Hematopoietic multipotent progenitor cell treated with erythropoietin and hydrocortisone succinate and interleukin-3 and kit ligand, for 4 days (in vitro differentiated cells): ENCODE measurements at places on chromosomes 3 and 15.
A peak's percentile ranks its signal among the peaks of the same experiment; 100 is the strongest.

DNA sequence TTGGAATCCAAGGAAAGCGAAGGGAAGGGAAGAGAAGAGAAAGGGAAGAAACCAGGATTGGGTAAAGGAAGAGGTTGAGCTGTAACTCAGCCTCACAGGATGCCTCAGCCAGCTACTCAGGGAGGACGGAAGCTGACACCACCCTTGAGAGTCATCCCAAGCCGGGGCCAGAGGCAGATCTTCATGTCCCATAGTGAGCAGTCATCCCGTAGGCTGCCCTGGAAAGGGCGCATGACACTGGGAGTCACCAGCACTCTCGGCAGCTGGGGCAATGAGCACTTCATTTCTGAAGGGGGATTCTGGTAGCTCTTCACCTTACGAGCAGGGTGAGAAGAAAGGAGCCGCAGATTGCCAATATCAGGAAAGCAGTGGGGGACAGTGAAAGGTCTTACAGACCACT lies 60.1 kb upstream of the PCSK6 start:
- no peak for DNase-seq

GRCh38 chr3:43212914-43213611 lies 73.3 kb upstream of the SNRK start:
- no peak for DNase-seq

GRCh38 chr3:27861046-27862036 lies 139.2 kb upstream of the EOMES start:
- DNase-seq = no peak

DNA sequence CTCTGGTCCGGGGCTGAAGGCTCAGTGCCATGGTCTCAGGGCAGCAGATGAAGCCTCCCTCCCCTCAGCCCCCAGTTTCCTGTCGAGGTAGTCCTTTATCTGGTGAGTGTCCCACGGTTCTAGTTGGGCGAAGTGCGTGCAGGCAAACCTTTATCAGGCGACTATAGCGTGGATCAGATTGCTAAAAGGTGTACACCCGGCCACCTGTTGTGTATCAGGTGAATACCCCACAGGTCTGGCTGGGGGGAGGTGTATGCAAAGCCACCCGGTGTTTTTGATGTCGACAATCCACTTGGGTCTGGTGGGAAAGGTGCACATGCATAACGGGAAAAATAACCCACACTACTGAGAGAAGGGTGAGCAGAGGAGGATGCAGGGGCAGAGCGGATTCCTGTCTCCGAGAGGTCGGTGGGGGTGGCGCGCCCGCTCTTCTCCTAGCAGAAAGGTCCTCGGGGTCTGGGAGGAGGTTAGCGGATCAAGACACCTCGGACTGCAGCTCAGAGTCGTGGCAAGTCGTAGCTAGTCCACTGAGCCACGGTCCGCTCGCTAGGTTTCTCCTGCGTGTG lies 507 bp downstream of the SLC12A6 start:
- DNase-seq = peak; percentile 61

- DNase-seq = peak; percentile 47
These were observed 98.7 kb downstream of the CHST2 start for GRCh38 chr3:143218166-143218835.

DNA sequence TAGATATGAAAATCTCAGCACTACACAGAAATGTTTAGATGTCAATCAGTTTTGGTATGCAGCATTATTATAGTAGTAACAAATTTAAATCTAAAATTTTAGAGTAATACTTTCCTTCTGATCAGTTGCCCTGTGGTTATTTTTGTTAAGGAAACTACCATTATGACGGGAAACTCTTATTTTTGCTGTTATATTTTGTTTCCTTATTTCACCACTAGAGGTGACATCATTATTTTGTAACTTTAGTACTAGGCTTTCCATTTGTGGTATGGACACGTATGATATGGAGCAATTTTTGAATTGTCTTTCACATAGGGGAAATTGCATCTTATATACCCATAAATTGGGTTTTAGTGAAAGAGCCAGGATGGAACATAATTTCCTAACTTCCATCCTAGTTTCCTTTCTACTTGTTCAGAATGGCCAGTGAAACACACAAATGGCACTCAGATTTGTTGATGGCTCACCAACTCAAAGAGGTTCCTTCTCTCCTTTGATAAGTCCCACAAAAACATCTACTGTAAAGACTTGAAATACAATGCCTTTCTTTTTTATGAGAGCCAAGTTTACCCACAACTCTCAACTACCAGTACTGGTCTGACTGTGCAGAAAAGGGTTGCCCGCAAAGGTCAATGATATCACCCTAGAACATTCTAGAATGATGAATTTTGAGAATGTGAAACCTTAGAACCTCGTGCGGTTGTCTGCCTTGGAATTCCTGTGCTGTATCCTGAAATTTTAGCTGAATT lies 19.4 kb upstream of the PPP4R2 start:
- DNase-seq = peak; percentile 61

- DNase-seq = no peak
These were observed 49.3 kb downstream of the HES1 start for GRCh38 chr3:194185221-194185620.

DNA sequence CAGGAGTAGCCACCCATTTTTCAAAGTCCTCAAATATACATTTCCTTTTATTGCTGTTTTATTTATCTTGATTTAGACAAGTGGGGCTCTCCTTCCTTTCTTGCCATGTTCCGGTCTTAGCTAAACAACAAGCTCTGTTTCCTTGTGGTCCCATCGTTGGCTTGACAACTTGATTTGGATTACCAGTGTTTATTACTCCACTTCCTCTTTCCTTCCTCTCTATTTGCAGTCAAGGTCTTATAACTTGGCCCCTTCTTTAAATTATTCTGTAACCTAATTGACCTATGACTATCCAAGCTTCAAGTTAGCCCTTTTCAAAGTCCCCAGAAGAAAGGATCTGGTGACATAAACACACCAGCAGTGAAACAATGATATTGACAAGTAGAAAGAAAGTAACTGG lies 130.6 kb upstream of the STT3B start:
- peak; percentile 58 for DNase-seq

GRCh38 chr3:10777627-10778026 lies 38.4 kb upstream of the SLC6A11 start:
- DNase-seq = no peak

GRCh38 chr3:78794431-78794830 lies 973.4 kb downstream of the ROBO1 start:
- DNase-seq = no peak

GRCh38 chr3:140710711-140711389 lies 33.0 kb downstream of the TRIM42 start:
- no peak for DNase-seq

- DNase-seq = peak; percentile 94
These were observed 24.6 kb upstream of the SACM1L start for GRCh38 chr3:45664578-45664977.

GRCh38 chr3:38541806-38542205 lies 45.7 kb downstream of the EXOG start:
- no peak for DNase-seq

DNA sequence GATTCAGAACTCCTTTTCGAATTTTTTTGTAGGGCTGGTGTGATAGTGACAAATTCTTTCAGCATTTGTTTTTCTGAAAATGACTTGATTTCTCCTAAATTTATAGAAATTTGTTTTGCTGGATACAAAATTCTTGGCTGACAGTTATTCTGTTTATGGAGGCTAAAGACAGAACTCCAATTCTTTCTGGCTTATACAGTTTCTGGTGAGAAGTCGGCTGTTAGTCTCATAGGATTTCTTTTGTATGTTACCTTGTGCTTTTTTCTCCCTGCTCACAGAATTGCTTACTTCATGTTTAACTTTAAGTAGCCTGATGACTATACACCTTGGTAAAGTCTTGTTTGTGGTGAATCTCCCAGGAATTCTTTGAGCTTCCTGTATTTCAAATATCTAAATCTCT lies 1264.6 kb downstream of the NSUN3 start:
- DNase-seq = no peak

- DNase-seq = no peak
These were observed 34.6 kb downstream of the ZNF589 start for GRCh38 chr3:48275287-48276027.

DNA sequence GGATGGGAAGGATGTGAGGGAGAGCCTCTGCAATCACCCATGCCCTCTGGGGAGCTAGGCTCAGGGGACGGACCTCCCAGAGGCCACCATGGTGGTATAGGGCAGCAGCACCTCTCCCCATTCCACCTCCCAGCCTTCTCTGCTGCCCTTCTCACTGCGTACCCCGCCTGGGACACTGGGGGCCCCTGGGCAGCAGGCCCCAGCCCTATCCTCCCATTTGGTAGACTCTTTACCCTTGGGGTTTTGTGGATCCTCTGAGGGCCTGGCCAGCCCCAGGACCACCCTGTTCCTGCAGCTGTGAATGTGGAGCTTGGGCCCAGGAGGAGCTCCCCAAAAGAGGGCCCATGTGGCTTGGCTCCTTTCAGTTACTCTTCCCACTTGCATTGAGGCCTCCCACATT lies 131.9 kb downstream of the DNAJB8 start:
- no peak for DNase-seq

GRCh38 chr3:135262441-135262840 lies 467.4 kb downstream of the EPHB1 start:
- DNase-seq = no peak

DNA sequence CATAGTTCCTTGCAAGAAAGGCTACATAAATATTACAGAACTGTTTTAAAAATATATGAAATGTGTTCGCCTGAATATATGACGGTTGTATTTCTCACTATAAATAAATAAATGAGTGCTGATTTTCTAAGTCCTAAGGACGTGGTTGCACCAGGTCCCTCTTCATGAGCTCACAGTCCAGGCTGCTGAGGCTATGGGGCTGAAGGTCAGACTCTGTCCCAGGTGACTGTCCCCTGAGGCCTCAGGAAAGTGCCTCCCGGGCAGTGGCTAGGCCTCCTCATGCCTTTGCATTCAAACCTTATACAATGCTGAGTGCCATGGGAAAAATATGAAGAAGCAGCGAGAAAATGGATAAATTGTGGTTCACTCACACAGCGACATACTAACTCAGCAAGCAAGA lies 43.5 kb upstream of the SSR3 start:
- no peak for DNase-seq

- DNase-seq = no peak
These were observed 713.5 kb upstream of the LMCD1 start for GRCh38 chr3:7787871-7788828.

GRCh38 chr15:51237816-51238215 lies 100.6 kb downstream of the CYP19A1 start:
- no peak for DNase-seq

- DNase-seq = peak; percentile 56
These were observed 570 bp upstream of the NEDD4 start for GRCh38 chr15:55993804-55994560.

- DNase-seq = peak; percentile 51
These were observed at the start of gene SPTSSB for GRCh38 chr3:161371441-161372320. TSS of gene SPTSSB (minus strand) at chr3:161371517. CDS start at chr3:161346323, 25,194 bp downstream.

GRCh38 chr3:155193868-155194267 lies 99.6 kb downstream of the STRIT1 start:
- DNase-seq = no peak

- DNase-seq = no peak
These were observed 310.6 kb upstream of the ATP11B start for GRCh38 chr3:182482705-182483104.

DNA sequence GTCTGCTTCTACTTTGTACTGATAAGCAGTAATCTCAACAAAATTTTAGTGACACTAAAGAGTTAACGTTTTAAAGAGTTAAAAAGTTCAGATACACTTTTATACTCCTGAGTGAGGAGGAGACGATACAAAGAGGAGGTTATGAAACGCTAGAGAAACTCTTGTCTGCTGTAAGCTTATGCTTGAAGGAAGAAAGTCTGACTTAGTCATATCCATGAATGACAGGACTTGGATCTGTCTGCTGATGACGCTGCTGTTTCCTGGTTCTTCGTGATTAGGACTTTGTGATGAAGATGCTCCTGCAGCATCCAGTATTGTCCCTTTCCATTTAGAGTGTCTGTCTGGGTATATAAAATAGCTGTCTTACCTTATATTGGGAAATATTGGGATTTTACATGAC lies 15.8 kb downstream of the TCF12 start:
- no peak for DNase-seq

- peak; percentile 55 for DNase-seq
These were observed 235.3 kb upstream of the SETMAR start for GRCh38 chr3:4067893-4068292.

- DNase-seq = no peak
These were observed 24.1 kb downstream of the SLC24A5 start for GRCh38 chr15:48144889-48145288.

DNA sequence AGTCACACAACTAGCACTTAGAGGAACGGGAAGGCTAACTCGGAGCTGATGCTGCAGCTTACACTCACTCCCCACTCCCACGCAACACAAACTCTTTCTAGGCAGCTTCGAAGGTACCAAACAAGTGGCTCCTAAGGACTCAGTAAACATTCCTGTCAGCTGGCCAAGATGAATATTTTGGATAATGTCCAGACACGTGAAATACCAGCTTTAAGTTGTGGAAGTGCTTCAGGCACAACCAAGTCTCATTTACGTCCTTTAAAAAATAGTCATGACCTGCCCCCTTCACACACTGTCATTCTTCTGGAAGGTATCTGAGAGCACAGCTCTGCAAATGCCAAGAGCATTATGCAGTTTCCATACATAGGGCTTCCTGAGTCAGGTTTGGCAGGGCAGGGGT lies 1005.9 kb upstream of the CFAP20DC start:
- no peak for DNase-seq

DNA sequence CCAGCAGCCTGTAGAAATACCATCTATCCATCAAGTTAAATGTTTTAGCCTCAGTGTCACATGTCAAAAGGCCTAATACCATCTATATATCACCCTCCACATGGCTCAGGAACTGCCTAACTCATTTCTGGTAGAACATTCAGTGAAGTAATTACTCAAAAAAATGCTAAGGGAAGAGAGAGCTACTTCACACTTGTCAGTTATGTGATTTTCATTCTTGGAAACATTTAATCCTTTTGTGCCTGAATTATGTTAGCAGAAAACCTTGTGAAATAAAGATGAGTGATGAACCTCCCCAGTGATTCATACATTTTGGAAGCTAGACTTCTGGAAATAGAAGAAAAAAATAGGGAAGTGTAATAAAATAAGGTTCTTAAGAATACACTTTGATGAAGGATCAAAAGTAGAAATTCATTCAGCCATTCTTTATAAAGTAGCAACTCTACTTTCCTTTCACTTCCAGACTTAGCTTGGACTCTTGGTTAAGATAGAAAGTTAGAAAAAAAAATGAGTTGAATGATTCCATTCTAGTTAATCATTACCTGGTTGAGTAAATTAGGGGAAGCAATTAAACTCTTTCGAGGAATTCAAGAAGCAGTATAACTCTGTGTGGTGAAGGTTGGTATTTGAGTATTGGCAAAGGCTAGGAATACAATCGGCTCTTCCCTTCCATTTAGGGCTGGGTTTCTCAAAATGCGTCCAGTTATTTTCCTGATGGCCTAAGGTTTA lies 3.6 kb downstream of the OTOL1 start:
- DNase-seq = no peak

DNA sequence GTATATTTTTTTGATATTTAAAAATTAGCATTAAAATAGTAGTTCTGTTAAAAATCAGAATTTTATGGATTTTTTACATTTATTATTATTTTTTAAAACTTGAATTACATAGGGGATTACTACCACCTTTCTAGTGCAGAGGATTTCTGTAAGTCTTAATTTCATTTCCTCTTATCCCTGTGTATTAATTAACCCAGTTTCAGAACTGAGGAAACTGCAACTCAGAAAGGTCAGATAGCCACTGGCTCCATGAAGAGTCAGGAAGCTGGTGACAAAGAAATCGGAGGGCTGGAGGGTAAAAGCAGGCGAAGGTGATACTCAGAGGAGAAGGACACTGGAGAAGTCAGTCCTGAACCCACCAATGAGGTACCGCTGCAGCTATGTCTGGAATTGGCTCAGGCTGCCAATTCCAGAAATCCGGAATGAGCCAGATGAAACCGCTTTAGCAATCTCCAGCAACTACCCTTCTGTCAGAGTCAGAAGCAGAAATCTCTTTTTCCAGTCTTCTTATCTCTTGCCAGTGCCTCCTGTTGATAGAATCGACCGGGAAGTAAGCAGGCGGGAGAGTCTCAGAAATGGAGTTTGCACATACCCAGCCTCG lies 308.5 kb downstream of the SV2B start:
- DNase-seq = no peak
